ENCODE measurements at places on chromosomes 7 and 10.

- peak; percentile 14 for DNase-seq
Observed at GRCh38 chr10:90787393-90788198, 70.2 kb downstream of the HTR7 start.

- no peak for DNase-seq
Observed at GRCh38 chr10:43584051-43584450, 9.6 kb upstream of the ZNF239 start.

- DNase-seq: no peak
Observed at GRCh38 chr7:137715533-137715932, 131.2 kb downstream of the DGKI start.

GRCh38 chr10:103916254-103916653, 1.7 kb downstream of the STN1 start:
- no peak for DNase-seq

DNA sequence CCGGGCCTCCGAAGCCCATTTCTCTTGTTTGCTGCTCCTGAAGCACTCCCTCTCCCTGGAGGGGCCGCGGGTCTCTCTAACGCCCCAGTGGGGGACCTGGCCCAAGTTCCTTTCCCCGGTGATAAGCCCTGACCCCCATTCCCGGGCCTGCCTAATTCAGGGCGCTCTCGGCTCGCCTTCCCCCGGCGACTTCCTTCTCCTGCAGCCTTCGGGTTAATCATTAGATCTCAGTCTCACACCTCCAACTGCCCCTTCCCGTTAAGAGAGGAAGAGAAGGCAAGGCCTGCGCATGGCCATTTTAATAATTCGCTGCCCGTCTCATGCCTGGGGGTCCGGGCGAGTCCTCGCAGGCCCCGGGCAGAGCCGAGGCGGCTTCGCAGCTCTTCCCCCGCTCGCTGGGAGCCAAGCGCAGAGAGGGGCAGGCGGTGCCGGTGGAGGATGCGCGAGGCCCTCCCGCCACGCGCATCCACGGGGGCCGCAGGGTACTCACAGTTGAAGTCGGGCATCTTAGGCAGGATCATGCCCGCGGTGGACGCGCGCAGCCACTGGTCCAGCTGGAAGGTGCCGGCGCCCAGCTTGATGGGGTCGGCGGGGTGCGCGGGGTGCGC, 1.2 kb downstream of the MNX1 start:
- no peak for DNase-seq

DNA sequence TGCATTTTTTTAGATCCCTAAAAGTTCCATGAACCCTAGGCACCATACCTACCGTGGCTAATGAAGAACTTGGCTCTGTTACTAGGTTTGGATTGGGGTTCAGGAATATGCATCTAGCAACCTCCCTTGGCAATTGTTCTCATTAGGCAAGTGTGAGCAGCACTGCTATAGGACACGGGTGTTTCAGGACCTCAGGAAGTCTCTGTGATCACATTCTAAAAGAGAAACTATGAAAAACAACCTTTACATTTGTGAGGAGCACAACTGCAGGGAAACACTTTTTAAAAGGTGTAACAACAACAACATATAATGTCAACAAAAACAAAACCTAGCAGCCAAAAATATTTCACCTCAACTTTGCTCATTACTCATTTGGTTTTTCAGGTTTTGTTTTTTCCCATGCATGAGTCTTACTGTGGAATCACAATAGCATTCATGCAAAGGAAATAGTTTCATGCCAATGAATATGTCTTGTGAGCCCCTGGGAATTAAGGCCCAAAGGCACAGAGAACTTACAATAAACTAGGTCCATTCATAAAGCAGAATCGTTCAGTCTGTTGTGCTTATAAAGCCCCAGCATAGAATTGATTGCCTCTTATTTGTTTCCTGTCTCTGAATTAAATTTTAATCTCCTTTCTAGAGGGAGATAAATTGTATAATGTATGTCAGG, 255.7 kb upstream of the DGKB start:
- no peak for DNase-seq

- DNase-seq: no peak
Observed at GRCh38 chr10:42961796-42962109, 115.1 kb upstream of the RET start.

DNA sequence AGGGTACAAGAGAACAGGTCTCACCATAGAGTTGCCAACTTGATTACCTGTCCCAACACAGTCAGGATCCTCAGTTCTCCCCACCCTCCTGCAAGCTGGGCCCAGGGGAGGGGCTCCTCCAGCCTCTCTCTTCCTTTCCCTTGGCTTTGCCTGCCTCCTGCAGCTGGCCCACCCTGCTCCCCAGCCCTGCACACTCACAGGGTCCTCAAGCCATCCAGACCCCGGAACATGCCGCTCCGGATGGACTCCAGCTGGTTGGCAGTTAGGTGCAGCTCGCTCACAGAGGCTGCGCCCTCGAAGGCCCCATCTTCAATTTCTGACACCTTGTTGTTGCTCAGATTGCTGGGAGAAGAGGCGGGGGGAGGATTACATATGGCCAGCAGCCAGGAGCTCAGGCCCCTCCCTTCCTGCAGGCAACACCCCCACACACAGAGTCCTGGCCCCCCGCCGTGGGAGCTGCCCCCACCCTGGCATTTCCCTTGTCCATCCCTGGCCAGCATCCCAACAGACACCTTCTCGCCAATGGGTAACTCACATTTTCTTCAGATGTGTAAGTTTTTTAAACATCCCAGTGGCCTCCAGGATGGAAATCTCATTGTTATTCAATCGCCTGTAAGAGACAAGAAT, 139.2 kb downstream of the SLIT1 start:
- no peak for DNase-seq

DNA sequence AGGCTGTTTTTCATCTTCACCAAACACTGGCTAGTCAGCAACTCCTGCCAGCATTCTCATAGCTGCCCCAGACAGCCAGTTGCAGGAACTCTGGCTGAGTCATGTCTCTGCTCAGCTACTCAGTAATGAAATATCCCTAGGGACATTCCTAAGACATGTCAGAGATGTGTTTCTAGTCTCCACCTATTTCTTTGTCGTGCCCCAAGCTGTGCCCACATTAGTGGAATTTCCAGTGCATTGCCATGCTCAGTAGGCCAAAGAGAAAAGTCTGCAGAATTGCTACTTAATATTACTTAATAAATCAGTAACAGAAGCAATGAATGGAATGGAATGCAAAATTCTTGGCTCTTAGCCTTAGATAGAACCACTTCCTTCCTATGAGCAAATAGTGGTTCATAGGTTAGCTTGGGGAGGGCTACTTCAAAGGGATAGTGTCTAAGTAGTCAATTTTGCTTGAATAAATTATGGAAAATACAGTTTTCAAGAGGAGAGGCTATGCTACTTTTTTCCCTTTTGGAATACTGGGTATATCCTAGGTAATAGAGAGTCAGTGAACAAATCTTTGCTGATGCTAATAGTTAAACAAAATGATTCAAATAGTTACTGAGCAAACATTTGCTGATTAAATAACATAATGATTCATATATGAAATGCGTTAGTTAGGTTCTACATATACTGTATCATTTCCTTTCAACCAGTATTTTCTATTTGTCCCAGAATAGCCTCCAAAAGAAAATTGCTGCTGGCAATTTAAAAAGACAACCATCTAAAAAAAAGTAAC, 23.6 kb upstream of the SEMA3C start:
- DNase-seq: no peak

- DNase-seq: no peak
Observed at GRCh38 chr7:139441961-139442360, 41.5 kb downstream of the KLRG2 start.

DNA sequence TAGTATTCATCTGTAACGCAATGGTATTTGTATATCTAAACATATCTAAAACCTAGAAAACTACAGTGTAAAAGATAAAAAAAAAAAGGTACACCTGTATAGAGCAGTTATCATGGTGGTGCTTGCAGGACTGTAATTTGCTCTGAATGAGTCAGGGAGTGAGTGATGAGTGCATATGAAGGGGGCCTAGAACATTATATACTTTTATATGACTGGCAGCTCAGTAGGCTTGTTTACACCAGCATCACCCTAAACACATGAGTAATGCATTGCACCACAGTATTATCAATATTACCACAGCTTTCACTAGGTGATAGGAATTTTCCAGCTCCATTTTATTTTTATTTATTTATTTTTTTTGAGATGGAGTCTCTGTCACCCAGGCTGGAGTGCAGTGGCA, 40.8 kb downstream of the TRIM24 start:
- no peak for DNase-seq

DNA sequence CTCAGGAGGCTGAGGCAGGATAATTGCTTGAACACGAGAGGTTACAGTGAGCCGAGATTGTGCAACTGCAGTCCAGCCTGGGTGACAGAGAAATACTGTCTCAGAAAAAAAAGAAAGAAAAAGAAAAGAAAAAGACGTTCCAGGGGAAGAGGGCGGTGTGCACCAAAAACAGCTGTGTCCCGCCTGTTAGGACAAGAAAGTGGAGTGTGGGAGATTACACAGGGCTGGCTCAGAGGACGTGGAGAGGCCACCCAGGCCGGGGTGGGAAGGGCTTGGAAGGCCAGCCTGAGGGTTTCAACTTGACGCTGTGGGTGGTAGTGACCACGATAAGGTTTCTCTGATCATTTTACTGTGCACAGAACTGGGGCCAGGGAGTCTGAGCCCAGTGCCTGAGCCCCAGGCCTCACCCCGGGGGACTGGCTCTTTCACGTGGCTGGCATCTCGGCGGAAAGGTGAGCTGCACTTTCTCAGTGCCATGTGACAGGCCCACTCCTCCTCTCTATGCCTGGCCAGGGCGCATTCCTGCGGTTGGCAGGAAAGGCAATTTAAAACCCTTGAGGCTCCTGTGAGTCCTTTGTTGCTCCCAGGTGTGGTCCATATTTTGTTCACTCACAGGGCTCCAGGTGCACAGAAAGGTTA, 13.9 kb downstream of the RHBDD2 start:
- no peak for DNase-seq

GRCh38 chr7:55113760-55114540, 95.1 kb downstream of the EGFR start:
- DNase-seq: no peak

DNA sequence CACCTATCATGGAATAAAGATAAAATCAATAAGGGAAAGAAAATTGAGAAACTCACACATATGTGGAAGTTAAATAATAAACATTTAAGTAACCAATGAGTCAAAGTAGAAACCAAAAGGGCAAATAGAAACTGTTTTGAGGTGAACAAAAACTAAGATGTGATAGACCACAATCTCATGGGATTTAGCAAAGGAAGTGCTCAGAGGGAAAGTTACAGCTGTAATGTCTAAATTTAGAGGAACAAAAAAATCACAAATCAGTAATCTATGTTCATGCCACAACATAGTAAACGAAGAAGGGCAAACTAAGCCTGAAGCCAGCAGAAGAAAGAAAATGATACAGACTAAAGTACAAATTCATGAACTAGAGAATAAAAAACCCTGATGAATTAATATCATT, 16.3 kb downstream of the CYP3A4 start:
- no peak for DNase-seq

- DNase-seq: no peak
Observed at GRCh38 chr10:21212348-21212747, 313.1 kb downstream of the SKIDA1 start.

GRCh38 chr7:140557069-140557468, 77.8 kb upstream of the MKRN1 start:
- no peak for DNase-seq

DNA sequence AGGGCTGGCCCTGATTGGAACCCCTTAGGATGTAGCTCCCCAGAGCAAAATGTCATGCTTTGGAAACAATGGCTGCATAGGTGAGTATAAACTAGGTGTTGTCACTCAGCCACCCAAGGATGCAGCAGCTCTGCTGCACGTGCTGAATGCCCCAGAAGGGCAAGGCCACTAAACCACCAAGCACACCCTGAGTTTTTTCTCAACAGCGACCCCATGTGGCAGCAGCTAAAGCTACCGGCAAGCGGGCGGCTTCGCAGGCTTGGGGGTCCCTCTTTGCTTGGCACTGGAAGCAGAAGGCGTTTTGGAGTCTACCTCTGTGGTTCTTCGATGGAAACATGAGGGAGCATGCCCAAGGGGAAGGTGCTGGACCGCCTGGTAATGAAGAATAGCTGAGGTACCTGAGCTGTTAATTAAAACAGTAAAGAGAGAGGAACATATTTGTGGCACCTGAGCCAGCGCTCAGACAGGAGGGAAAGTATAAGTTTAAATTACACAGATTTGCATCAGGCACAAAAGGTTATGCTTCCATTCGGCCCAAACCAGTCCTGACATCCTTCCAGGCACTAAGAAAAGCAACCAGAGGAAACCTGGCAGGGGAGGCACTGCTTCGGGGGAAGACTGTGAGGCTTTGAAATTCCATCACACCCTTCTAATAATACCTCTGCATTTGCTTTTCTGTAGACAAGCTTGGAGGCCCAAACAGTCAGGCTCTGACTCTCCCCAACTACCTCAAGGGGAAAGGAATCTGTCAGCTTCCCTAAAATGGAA, 152.1 kb downstream of the GFRA1 start:
- no peak for DNase-seq

DNA sequence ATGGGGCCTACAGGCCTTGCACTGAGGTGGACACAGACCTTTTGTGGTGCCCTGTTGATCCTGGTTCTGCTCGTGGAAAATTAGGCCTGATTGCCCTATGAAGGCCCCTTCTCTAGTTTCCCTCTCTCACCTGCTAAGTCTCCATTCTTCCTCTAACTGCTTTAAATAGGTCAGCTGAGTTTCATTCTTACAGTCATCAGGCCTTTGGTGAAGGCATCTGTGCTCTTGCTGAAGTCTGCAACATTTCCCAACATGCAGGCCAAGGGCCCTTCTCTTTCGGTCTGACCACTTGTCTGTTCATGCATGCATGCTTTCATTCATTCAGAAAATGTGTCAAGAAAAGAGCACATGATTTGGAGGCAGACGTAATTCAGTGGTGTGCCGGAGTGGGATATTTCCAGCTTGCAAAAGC, 244.0 kb downstream of the BUB3 start:
- DNase-seq: no peak

DNA sequence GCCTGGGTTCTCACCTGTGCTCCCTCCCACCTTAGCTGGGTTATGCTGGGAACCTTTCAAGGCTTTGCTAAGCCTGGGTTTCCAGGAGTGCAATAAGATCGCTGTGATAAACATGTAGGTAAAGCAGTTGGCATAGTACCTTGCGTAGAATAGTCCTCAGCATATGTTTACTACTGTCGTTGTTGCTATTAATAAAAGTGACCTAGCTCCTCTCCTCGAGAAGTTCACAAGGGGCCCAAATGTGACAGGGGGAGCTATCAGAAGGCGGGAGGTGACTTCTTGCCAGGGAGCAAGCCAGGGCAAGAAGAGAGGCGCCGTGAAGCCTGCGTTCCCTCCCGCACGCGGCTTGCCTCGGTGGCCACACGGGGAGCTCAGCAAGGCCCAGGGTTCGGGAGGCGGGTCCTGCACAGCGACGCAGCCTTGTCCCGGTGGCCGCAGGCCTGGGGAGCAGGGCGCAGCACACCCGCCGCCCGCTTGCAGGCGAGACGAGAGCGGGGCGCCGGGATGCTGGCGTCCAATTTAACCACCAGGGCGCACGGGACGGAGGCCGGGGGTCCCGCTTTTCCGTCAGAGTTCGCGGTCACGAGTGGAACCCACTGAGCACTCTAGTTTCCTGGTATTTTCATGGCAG, 106.2 kb downstream of the SNX10 start:
- DNase-seq: no peak

GRCh38 chr10:28954211-28954610, 276.9 kb downstream of the BAMBI start:
- DNase-seq: no peak

All from T follicular helper cell (primary cell).